ENCODE measurements at places on chromosomes 2 and 18.

DNA sequence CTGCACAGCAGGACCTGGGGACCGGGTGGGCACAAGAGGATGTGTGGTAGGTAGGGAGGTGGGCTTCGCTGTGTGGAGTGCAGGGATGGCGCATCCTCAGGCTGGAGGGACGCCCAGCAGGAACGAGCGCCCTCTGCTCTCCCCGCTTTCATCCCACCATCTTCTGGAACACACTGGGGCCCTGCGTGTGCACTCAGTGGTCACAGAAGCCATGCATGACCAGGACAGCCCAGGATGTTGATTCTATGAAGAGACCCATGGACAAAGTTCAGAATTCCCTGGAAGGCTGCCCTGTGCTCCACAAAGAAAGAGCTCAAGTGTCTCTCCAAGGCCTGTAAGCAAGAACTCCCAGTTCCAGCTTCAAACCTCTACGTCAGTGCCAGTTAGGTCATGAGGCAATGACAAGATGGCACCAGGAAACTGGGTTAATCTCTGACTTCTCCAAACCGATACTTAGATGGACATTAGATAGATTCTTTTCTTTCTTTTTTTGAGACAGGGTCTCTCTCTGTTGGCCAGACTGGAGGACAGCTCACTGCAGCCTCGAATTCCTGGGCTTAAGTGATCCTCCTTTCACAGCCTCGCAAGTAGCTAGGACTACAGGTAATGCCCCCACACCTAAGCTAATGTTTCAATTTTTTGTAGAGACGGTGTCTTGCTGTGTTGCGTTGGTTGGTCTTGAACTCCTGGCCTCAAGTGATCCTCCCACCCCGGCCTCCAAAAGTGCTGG lies 3.4 kb downstream of the SLC66A2 start:
- peak; percentile 6 for DNase-seq

DNA sequence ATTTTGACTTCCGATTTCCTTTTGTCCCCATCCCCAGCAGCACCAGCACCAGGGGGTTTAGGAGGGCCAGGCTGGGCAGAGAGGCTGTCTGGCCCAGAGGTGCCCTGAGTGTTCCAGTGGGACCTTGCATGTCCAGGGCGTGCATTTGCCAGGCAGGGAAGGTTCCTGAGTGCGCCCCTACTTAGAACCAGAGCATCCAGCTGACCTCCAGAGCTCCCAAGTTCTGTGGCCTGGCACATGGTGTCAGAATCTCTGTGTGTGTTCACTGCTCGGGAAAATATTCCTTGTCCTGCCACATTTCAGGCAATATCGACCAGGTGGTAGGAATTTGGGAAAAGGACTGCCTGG lies 5.5 kb downstream of the SIX3 start:
- DNase-seq = peak; percentile 12

DNA sequence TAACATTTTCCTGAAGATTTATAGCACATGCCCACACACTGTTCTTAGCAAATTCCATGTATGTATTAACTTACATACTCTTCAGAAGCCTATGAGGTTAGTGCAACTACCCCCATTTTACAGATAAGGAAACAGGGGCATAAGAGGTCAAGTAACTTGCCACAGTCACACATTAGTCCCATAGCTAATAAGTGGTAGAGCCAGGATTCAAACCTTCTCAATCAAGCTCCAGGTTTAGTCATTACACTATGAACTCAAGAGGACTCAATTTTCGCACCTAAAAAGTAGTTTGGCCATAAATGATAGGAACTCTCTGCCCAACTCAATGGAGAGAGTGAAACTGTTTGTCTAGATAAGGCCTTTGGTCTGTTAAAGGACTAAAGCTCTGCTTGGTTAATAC lies 9.7 kb upstream of the RIF1 start:
- no peak for DNase-seq

DNA sequence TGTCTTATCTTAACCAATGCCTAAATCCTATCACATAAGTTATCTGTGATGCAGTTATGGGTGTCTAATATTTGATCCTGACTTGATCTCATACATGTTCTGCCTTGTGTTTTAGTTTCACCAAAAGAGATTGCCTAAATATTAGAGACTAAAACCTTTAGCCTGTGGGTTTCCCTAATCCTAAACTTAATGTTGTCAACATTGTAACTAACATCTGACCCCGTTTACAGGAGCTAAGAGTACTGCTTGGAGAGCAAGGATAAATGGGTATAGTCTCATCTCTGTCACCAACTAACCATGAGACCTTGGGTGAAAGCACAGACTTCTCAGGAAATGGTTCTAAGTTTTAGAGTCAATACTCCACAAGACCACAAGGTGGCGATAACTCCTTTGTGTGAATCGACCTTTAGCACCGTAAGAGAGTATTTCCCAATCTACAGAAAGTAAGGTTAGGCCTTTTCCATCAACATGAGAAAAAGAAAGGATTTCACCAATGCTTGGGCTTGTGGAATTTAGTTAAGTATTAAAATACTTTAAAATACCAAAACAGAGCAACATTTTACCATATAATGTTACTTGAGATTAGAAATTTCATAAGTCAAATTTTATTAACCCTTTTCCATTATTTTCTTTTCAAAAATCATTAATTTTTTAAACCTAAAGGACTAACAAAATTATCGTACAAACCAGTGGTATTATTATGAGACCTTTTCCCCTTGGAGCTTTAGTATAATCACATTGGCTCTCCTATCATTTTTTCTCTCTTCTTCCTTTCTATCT lies 60.5 kb downstream of the G6PC2 start:
- no peak for DNase-seq

DNA sequence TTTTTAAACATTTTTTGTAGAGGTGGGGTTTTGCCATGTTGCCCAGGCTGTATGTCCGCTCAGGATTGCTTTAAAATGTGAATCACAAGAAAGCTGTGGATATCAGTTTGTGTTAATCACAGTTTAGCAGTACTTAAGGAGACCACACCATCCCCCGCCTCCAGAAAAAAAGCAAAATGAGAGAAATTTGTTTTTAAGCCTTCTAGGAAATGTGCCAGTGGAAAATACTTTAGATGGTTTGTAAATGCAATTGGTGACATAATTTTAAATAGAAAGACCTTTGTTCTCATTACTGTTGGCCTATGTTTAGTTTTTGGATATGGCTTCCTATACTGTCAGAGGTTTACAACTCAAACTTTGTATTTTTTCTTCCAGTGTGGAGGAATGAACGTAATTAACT lies 27.0 kb downstream of the GCA start:
- no peak for DNase-seq

DNA sequence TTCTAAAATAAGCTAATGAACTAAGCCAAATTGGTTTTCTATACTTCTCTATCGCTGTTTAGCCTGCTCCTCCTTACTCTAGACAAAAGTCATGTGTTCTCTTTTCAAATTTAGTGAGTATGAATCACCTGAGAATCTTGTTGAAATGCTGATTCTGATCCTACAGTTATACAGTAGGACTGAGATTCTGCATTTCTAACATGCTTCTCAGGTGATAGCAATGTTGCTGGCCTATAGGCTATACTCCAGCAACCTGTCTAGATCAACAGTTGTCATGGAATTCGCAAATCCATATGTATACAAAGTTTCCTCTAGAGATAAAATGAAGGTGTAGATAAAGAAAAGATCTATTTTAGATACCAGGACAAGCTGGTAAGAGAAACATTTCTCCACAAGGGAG lies 62.9 kb downstream of the MEMO1 start:
- no peak for DNase-seq

- DNase-seq = no peak
Observed at GRCh38 chr18:65994302-65994701, 243.5 kb downstream of the CDH7 start.
